ENCODE measurements at places on chromosomes 1 and 21.

DNA sequence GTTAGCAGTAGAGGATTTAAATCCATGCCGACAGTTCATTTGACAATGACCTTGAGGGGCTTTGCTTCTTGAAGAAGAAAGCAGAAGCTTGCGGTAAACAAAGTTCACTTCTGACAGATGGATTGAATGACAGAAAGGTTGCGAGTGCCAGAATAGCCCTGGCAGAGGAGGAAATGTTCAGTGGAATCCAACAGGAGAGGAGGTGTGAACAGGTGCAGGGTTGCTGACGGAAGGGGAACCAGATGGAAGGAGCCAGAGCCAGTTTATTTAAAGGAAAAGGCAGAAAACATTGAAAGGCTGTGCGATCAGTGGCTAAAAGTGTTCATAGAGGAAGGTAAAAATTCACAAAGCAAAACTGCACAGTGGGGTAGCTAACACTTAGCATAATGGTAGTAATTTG, 141.0 kb downstream of the SDCCAG8 start:
- no peak for DNase-seq

- no peak for DNase-seq
Observed at GRCh38 chr1:207402744-207403143, 51.4 kb upstream of the CR2 start.

- DNase-seq, result no peak
Observed at GRCh38 chr1:112247961-112248360, 148.1 kb upstream of the CTTNBP2NL start.

- no peak for DNase-seq
Observed at GRCh38 chr1:158371188-158371953, 17.7 kb downstream of the CD1E start.

- DNase-seq, result no peak
Observed at GRCh38 chr1:185139246-185139645, 17.5 kb downstream of the TRMT1L start.

DNA sequence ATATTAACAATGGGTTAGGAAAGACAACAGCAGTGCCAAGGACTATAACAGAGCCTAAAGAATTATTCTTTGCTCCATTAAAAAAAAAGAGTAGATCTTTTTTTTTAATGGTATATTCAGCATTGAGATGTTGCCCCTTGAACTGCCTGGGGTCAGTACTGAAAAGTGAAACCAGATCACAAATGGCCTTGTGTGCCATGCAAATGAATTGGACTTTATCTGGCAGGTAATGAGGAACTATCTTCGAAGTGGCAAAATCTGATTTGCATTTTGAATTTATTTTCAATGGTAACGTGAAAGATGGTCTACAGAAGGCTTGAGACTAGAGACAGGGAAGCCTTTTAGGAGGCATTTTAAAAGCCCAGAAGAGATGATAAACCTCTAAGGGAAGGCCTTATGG, 21.4 kb upstream of the PKN2 start:
- DNase-seq, result no peak

DNA sequence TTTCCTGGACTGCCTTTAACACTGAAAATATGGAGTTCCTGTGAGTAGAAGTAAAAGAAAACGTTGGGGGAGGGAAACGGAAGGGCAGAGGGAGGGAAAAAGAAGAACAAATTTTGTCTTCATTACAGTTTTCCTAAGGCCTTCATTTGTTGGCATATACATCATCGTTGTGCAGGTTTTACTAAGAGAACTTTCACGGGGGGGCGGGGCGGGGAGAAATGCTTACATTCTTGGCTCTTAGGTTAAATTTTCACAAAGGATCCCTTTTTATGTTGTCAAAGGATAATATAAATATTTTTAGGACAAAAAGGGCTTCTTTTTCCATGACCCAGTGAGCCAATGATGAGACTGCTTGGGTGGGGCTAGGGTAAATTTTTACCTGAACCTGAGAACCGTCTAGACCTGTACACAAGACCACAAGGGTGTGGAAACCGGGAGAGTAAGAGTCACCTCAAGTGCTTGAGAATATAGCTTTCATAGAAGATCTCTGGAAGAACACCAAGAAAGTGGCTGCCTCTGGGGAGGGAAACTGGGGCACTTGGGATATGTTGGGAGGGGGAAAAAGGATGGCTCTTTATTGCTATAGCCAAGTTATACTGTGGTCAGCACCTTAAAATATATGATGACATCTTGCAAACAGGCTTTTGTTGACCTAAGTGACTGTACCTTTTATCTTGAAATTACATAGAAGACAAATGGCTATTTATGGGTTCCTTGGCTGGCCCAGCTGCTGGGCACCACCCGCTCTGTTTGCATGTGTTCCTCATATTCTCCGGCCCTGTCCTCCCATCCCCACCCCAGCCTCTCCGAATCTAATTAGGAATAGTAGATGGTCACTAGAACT, 2.0 kb upstream of the UTP25 start:
- DNase-seq, result no peak

- DNase-seq, result no peak
Observed at GRCh38 chr21:22679207-22679606, 1681.0 kb downstream of the NCAM2 start.

DNA sequence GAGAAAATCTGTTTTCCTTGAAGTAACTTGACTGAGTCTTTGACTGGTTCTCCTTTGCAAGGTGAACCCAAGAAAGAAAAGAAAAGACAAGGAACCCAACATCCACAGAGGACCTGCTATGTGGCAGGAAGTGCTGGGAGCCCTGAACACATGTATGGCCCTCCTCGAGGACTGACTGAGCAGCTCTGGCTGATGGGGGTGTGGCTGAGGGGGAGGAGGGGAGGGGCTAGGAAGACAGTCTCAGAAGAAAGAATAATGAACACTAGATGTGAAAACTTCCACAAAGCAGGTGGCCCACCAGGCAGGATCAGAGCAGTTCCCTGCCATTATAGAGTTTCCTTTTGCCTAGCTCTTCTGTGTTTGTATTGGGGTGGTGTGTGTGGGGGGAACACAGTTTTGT, 26.1 kb downstream of the NENF start:
- no peak for DNase-seq

- DNase-seq, result no peak
Observed at GRCh38 chr1:248696261-248696660, 6.3 kb downstream of the OR14I1 start.
